ENCODE measurements at places on chromosomes 4 and X.

DNA sequence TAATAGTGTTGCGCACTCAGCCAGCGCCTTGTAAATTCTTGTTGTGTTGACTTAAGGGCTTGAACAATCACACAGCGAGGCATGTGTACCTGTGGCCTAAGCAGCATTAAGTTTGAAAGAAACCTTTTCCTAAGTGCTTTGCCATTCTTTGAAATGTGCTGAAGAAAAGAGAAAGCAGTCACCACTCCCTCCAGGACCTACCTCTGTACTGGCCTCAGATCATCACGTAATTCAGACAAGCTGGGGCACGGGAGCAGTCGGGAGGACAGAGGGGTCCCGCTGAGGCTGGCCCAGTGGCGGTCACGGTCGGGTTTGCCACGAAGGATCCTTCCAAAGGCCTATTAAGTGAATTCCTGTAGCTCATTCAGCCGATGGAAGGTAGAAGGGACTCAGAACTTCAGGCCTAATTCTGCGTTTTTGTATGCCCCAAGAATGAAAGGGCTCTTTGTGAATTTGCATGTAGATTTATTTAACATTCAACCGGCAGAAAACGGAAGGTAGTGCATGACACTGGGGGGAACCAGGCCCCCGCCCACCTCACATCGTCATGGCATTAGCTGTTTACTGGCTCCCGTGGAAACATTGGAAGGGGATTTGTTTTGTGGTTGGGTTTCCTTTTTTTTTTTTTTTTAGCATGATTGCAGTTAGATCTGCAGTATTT is 106.3 kb downstream of the TRAPPC11 start:
- no peak for DNase-seq

DNA sequence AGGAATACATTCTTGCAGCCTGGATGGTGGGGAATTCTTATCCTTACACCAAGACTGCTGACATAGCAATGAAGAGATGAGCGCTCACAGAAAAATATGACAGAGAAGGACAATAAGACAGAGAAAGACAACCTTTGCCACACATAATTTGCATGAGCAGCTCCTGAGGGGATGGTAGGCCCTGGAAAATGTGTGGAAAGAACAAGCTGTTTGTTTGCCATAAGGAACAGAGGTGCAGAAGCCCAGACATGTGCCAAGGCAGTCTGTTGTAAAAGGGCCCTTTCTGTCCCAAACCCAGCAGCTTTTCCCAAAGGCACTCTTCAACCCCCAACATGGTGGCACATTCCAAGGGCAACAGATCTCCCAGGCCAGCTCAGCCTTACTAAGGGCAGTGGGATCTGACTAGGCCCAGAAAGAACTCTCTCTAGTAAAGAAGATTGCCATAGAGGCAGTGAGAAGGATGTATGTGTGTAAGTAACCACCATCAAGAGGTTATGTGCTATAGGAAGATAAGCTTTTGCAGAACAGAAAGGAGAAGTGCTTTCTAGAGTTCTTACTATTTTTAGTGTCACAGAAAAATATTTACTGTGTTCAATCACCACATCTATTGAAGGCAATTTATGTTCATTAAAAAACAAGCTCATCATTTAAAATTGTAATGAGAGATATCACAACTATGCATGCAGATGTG is 287.0 kb upstream of the RASGEF1B start:
- DNase-seq, result no peak

DNA sequence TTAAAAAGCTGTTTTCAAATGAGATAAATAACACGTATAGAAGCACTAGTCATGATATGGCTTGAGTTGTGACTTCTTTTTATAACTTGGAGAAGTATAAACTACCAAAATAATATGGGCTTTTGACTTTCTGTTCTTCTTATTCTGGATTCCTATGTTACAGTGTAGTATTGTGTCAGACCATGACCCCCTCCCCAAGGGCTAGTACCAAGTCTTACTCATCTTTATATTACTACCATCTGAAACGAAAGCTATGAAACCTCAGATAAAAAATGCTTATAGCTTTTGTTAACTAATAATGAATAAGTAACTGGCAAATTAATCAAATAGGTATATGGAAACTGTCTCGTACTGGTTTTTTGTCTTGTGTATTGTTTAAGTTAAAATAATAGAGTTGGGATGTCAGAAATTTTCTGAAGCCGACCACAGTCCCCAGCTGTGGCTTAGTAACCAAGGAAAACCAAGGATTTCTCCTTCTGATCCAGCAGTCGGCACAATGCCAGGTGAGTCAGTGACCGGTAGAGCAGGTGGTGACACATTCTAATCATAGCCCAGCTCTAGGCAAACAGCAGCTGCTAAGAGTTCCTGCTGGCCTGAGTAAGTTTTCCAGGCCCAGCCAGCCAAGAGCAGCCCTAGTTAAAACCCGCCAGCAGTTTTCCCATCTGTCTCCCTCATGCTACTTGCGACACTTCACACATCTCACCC is 163.3 kb upstream of the PRDX4 start:
- DNase-seq, result no peak

- DNase-seq, result no peak
These were observed 20.3 kb downstream of the SMS start for GRCh38 chrX:21960569-21961541.

DNA sequence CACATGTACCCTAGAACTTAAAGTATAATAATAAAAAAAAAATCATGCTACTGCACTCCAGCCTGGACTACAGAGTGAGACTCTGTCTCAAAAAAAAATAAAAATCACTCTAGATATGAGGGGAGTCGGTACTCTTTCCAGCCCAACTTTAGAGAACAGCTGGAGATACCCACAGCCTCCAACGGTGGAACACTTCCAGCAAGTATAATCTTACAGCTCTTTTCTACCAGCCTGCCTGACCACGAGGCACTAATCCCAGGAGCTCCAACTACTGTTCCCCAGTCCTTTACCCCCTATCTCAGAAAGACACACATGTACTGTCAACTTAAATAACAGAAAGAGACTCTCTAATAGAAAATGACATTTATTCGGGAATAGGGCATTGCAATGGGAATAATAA is 46.8 kb downstream of the STEEP1 start:
- DNase-seq, result no peak
